Activated naive CD4-positive, alpha-beta T cell treated with anti-CD3 and anti-CD28 coated beads, Interleukin-2, amount 10 ng/mL, durations not matched to agents 7 days and 5 days (primary cell): ENCODE measurements at places on chromosomes 13 and 19.
A peak's percentile ranks its signal among the peaks of the same experiment; 100 is the strongest.

- no peak for DNase-seq
Measured at GRCh38 chr13:95217920-95218830, 83.1 kb downstream of the ABCC4 start.

- no peak for DNase-seq
Measured at GRCh38 chr13:47251771-47252170, 354.9 kb upstream of the HTR2A start.

- DNase-seq = no peak
Measured at GRCh38 chr19:10013834-10014618, 743 bp downstream of the RDH8 start.

DNA sequence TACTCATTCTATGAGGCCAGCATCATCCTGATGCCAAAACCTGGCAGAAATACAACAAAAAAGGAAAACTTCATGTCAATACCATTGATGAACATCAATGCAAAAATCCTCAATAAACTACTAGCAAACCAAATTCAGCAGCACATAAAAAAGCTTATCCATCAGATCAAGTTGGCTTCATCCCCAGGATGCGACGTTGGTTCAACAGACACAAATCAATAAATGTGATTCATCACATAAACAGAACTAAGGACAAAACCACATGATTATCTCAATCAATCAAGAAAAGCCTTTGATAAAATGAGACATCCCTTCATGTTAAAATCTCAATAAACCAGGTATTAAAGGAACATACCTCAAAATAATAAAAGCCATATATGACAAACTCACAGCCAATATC is 134.3 kb downstream of the UGGT2 start:
- DNase-seq = no peak

DNA sequence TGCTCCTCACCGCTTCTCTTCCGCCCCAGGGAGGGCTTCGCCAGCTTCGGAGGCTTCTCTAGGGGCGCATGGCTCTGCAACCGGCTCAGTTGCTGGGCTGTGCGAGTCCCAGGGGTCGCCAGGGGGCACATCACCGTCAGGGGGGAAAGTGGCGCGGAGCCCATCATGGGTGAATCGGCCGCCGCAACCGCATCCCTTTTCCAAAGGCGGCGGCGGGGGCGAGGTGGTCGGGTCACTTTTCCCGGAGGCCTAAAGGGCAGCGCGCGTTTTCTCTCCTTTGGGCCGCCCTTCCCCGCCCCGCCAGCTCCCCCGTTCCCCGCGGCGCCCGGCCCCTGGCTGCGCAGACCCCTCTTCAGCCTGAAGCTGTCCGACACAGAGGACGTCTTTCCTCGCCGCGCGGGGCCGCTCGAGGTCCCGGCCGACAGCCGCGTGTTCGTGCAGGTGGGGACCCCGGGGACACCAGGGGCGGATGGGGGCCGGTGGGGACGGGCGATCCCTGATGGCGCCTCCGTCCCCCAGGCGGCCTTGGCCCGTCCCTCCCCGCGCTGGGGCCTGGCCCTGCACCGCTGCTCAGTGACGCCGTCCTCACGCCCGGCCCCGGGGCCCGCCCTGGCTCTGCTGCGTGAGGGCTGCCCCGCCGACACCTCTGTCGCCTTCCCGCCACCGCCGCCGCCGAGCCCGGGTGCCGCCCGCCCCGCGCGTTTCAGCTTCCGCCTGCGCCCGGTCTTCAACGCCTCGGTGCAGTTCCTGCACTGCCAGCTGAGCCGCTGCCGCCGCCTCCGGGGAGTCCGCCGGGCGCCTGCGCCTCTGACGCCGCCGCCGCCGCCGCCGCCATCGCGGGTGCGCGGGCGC is 1.7 kb downstream of the TGFBR3L start:
- DNase-seq = peak; percentile 77

GRCh38 chr13:37560526-37560925 is 38.0 kb downstream of the POSTN start:
- no peak for DNase-seq

GRCh38 chr19:10863107-10863717 is 8.1 kb upstream of the CARM1 start:
- no peak for DNase-seq

DNA sequence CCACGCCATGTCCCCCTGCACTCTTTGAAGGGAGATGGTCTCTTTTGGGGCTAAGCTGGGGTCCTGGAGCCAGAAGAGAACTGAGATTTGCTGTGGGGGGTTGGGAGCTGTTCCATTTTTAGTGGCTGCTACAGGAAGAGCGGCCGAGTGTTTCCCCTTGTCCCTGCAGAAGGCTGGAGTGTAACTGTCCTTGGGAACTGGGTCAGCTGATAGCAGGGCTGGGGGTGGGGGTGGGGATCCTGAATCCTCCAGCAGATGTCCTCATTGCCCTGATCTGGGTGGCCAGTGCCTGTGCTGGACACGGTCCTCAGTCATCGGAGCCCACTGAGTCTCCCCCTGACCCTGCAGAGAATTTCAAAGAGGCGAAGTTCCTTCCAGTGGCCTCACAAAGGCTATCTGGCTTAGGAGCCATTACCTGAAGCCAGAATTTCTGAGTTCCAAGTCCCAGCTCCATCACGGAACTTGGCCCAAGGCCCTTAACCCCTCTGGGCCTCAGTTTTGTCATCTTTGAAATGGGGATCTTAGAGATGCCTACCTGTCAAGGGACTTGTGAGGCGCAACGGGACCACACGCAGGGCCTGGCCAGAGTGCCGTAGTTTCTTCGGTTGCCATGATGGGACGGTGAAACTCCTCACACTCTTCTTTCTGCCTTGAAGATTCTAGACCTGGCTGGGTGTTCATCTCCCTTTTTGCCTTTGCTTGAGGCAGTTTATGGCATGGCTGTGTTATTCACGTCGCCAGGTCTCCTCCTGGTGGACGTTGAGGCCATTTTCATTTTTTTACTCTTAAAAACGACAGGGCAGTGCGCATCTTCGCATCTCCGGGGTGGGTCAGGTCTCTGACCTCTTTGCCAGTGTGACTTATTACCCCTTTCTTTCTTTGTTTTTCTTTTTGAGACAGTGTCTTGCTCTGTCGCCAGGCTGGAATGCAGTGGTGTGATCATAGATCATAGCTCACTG is 51.9 kb downstream of the DNM2 start:
- peak; percentile 53 for DNase-seq

- no peak for DNase-seq
Measured at GRCh38 chr19:32032561-32032960, 312.8 kb upstream of the ZNF507 start.

DNA sequence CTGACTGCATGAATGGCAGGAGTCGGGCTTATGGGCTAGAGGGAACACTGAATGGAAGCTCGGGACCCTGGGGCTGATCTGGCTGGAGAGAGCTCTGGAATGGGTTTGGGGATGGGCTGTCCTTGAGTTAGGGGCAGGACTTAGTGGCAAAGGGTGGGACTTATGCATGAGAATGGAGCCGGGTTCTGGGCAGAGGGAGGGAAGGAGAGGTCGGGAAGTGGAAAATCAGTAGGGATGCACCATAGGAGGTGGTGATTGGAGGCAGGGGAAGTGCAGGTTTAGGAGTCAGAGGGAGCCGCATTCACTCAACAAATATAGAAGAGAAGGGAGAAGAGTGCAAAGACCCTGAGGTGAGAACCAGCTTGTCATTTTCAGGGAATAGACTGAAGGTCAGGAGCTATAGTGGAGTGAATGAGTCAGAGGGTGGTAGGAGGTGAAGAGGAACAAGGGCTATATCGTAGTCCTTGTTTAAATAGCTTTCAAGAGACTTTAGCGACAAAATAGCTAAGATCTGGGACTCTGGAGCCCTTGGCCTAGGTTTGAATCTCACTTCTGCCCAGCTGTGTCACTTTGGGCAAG is 748 bp downstream of the RAB4B start:
- DNase-seq = no peak

GRCh38 chr19:35751839-35752745 is 3.7 kb downstream of the LIN37 start:
- DNase-seq = no peak

- DNase-seq = no peak
Measured at GRCh38 chr13:97321101-97321500, 99.0 kb downstream of the MBNL2 start.

DNA sequence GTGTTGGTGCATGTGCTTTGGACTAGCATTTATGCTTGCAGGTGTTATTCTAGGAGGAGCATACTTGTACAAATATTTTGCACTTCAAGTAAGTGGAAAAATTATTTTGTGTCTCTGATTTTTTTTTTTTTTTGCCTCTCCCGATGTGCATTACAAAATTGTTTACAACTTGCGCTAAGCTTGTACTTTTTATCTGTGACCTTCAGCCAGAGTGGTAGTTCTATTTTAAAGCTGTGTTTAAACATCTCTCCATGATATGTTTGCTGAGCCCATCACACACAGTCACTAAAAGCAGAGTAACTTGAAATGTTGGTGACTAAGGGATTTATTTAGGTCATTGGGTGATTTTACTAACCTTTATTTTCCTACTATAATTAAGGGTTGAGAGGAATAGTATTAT is 20.8 kb downstream of the ITM2B start:
- DNase-seq = no peak

GRCh38 chr13:82330499-82330898 is 1551.8 kb downstream of the SLITRK1 start:
- DNase-seq = no peak

- no peak for DNase-seq
Measured at GRCh38 chr19:44645407-44646048, 1.8 kb downstream of the PVR start.

DNA sequence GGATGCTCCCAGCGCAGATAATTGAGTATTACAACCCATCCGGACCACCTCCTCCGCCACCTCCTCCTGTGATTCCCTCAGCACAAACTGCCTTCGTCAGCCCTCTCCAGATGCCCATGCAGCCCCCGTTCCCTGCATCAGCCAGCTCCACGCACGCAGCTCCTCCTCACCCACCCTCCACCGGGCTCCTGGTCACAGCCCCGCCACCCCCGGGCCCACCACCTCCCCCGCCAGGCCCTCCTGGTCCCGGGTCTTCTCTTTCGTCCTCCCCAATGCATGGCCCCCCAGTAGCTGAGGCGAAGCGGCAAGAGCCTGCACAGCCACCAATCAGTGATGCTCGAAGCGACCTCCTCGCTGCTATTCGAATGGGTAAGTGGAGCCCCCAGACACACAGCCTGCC is 78.0 kb downstream of the GPR12 start:
- no peak for DNase-seq

GRCh38 chr19:58058467-58058866 is 615 bp upstream of the ZNF135 start:
- DNase-seq = no peak

GRCh38 chr13:24802074-24802473 is 38.1 kb downstream of the RNF17 start:
- DNase-seq = no peak

DNA sequence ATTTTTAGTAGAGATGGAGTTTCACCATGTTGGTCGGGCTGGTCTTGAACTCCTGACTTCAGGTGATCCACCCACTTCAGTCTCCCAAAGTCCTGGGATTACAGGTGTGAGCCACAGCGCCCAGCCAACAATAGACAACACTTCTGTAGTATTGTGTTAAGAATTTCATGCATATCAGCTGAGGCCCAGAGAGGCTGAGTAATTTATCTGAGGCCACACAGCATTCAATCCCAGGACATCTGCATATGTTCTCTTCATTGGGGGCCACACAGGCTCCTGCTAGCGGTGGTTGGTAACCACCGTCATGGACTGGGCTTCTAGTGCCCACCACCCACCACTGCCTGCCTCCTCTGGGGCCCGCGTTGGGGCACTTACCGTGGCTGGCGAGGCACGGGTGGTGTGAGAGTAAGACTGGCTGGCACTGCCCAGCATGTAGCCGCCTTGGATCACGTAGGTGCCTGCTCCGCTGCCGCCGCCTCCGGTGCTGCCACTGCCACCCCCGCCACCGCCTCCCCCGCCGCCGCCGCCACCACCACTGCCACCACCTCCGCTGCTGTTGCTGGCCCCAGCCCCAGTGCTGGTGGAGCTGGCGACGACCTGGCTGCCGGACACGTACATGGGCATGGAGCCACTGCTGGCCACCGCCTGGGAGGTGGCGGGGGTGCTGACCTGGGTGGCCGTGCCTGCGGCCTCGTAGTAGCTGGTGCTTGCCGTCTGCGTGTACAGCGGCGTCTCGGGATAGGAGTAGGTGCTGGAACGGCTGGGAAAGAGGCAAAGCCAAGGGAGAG is 20.3 kb downstream of the DCAF15 start:
- DNase-seq = no peak

GRCh38 chr19:29367791-29368222 is 154.9 kb upstream of the UQCRFS1 start:
- no peak for DNase-seq

DNA sequence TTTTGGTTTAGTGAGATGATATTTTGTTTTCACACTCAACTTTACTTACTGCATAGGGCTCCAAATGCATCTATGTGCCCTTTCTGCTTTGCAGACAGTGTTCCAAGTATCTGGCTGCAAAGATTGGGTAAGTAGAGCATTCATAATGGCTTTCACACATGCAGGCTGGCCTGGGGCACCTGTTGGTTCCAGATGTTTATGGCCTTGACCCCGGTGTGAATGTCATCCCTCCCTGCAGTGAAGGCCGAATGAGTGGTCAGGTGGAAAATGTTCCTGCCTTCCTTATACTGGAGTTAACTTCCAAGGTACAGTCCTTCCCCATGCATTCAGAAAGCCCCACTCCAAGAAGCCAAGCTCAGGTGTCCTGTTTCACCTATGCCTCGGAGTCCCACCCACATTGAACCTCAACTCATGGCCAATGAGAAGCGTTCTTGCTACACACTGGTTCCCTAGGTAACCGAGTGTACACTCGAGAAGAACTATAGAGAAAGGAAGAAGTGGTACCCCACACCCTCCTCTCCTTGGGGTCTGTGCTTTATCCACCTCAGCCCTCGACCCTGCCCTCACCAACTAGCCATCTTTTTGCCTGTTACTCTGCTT is 23.0 kb upstream of the ZNF536 start:
- no peak for DNase-seq

- peak; percentile 83 for DNase-seq
Measured at GRCh38 chr19:39110263-39110967, 15.2 kb upstream of the PAK4 start.

GRCh38 chr13:101262306-101262705 is 154.0 kb downstream of the NALCN start:
- DNase-seq = no peak

- no peak for DNase-seq
Measured at GRCh38 chr13:75079226-75079625, 402.7 kb downstream of the TBC1D4 start.

- DNase-seq = no peak
Measured at GRCh38 chr19:30559446-30559845, 187.3 kb downstream of the ZNF536 start.

GRCh38 chr19:18233224-18233825 is 7.1 kb upstream of the PDE4C start:
- peak; percentile 81 for DNase-seq

- DNase-seq = peak; percentile 35
Measured at GRCh38 chr19:17073869-17074633, 1.2 kb downstream of the HAUS8 start.

- no peak for DNase-seq
Measured at GRCh38 chr13:36261011-36261410, 36.6 kb downstream of the CCDC169 start.

- peak; percentile 38 for DNase-seq
Measured at GRCh38 chr19:43430142-43430710, 15.5 kb downstream of the TEX101 start.

- no peak for DNase-seq
Measured at GRCh38 chr19:8391198-8392016, 1.2 kb downstream of the RAB11B start.

- DNase-seq = no peak
Measured at GRCh38 chr13:50682966-50683365, 160.5 kb downstream of the DLEU7 start.

GRCh38 chr19:52211926-52212571 is 22.2 kb downstream of the PPP2R1A start:
- no peak for DNase-seq
